Skin of body (tissue), 3 donors: ENCODE measurements at places on chromosomes 2 and 18.

DNA sequence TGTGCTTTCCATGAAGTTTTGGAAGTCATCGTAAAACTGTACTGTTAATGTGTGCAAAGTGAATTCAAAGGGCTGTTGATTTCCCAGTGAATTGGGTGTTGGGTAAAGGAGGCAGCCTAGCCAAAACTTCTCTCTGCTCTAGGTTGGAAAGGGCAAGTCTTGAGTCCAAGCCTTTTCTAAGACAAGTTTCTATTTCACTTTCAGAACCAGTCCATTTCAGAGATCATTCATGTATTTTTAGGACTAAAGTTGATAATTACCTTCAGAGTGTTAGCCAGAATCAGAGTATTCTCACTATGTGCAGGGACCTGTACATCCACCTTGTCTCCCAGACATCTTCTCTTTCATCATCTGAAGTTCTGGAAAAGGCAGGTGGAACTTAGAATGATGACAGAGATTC, 636.1 kb upstream of the KLHL29 start:
- no peak for DNase-seq

DNA sequence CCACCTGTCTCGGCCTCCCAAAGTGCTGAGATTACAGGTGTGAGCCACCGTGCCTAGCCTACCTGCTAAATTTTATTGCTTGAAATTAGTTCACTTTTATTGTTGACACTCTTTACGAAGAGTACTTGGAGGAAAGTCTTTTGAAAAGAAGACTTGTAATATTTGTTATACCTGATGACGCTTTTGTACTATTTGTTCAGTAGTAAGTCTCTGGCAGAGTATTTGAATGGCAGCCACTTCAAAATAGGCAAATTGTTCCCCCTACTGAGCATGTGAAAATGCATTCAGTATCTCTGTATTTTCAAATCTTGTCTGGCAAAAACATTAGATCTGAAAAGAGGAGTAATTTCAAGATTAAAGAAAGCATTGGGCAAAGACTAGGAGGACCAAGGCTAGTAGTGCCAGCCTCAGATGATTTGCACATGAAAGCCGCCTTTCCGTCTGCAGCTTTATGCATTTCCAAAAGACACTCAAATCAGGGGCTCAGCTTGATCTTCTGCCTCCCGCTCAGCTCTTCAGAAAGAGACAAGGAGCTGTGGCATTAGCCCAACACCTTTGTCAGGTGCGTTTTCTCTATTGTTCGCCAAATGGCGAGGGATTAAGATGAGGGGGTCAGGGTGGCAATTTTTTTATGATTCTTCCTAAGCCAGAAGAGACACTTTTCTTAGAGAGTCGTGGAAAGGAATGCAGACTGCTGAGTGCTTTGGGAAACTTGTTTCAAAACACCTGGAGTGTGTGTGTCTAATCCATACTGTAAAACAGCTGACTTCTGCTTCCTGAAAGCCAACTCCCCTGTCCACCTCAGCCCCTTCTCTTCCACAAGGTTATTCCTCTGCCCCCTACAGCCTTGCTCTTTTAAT, 18.8 kb upstream of the FOXI3 start:
- DNase-seq = no peak

DNA sequence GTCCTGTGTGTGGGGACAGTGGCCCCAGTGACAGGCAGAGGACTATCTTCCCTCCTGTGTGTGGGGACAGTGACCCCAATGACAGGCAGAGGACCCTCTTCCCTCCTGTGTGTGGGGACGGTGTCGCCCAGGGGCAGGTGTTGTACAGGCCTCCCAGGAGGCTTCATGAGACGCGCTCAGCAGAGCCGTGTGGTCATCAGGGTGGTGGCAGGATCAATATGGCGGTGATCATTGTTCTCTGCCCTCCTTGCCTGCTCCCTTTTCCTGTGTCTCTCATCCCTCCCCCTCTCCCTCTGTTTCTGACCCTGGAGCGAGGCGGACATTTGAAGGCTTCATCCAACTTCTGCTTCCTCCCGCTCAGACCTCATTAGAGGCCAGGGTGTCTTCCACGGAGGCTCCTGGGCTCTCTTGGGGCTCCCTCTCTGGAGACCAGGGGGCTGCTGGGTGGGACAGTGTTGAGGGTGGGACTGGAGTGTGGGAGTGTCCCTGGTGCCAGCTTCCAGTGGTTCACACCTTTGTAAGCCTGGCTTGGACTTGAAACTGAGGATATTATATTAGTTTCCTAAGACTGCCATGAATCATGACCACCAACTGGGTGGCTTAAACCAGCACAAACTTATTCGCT, 59.5 kb downstream of the ACKR3 start:
- DNase-seq = no peak

DNA sequence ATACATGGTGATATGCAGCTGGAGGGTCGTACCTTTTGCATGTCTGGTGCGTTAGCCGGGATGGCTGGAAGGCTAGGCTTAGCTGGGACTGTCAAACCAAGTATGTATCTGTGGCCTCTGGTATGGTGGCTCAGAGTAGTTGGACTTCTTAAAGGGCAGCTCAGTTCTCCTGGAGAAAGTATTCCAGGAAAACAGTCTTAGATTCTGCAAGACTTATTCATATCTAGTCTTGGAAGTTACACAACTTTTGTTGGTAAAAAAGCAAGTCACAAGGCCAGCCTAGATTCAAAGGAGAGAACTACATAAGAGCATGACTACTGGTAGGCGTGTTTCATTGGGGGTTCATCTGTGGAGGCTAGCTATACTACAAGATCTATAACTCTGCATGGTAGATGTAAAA, 45.5 kb downstream of the EML4 start:
- no peak for DNase-seq

DNA sequence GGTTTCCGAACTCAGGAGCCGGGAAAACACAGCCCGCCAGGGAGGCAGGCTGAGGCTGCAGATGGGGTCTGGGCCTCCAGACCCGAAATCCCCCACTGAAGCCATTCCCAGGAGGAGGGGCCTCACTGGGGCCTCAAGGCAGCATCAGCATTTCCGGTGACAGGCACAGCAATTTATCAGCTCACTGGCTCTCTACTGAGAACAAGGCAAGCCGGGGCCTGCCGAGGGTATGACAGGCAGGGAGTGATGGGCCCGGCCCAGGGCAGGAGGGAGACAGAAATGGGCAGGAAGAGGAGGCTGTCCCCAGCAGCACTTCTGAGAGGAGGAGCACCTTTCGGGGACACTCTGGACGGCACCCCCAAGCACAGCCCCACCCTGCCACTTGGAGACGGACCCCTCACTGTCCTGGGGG, 12.5 kb downstream of the SDC1 start:
- DNase-seq = peak; percentile 77

- no peak for DNase-seq
Measured at GRCh38 chr18:55078303-55078932, 119.2 kb upstream of the CCDC68 start.

GRCh38 chr2:10002109-10002508, 41.2 kb upstream of the KLF11 start:
- DNase-seq = no peak

GRCh38 chr2:3238951-3239841, 138.4 kb downstream of the EIPR1 start:
- no peak for DNase-seq

DNA sequence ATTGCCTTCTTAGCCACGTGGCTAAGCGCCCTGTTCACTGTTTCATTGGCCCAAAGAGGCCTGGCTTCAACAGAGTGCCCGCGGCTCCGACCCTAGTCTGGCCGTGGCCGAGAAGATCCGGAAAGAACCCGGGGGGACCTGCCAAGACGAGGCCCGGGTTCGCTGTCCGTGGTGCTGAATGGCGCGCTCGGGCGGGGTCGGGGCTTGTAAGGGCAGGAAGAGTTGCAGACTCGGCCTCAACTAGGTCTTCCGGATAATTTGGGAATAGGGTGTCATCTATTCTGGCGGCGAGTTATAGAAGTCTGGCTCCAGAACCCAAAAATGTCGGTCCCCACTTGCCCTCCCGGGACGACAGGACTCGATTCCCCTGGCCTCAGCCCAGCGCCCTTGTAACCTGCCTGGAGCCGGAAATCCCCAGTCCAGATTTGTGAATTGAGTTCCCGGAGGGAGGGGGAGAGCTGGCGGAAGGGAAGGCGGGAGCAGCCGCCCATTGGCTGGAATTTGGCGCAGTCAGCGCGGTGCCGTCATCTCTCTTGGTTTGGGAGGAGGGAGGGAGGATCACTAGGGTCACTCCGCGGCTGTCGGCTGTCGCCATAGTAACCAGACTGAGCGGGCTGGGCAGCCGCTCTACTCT, 3.5 kb downstream of the CDK5R2 start:
- DNase-seq = peak; percentile 35

GRCh38 chr2:22355816-22356433, 1029.1 kb upstream of the KLHL29 start:
- DNase-seq = no peak

GRCh38 chr2:9815844-9816279, 27.4 kb upstream of the TAF1B start:
- no peak for DNase-seq

- DNase-seq = peak; percentile 62
Measured at GRCh38 chr18:59728816-59729215, 31.6 kb upstream of the CCBE1 start.

GRCh38 chr18:2627821-2628276, 27.7 kb upstream of the SMCHD1 start:
- no peak for DNase-seq

GRCh38 chr2:241534293-241534692, 24.3 kb upstream of the BOK start:
- no peak for DNase-seq
